Neural progenitor cell (in vitro differentiated cells): ENCODE measurements at places on chromosomes 2 and 18. TPM values are rescaled to one million over a fixed set of nuclear protein-coding genes. Genes with fewer than 3 reads are reported as not detected.

DNA sequence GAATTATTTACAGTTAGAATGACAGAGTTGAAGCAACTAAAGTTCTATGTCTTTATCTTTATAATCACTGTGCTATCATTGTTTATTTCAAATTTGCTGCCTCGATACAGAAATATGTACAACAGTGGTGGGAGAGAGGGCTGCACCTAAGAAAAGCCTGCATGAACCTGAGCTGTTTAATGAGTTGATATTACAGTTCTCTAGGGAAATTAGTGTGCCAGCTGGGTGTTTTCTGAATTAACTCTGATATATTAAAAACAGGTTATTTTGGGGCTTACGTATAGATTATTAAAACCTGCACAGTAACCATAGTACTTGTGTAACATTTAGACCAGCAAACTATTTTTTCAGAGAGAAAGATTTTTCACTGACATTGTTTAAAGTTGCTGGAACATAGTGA lies 750.5 kb upstream of the DDX18 start:
- DNase-seq = no peak

DNA sequence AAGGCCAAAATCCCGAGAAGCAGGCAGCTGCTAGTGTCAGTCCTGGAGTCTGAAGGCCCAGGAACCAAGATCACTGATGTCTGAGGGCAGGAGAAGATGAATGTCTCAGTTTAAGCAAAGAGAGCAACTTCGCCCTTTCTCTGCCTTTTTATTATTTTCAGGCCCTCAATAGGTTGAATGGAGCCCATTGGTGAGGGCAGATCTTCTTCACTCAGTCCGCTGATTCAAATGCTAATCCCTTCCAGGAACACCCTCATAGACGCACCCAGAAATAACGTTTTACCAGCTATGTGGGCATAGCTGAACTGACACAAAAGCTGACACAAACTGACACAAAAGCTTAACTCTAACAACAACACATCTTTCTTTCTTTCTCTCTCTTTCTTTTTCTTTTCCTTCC lies 78.0 kb upstream of the KCNJ3 start:
- no peak for DNase-seq

DNA sequence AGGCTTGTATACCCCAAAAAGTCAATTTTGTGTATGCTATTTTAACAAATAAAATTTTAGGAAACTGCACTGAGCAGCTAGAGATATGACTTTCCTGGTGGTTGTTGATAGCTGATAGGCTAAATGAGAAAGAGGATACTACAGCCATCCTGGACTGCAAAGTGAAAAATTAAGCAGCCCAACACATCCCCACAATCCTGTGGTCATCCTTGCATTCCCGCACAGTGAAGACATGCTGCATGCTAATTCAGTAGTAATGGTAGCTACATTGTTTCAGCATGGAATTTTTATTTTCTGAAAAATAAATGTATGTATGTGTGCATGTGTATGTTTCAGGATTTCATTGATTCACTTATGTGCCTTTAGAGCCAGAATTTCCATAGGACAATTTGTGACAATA lies 124.2 kb upstream of the CCDC68 start:
- DNase-seq = no peak

CPO gene
- not detected in 2 replicates for total RNA-seq

DNA sequence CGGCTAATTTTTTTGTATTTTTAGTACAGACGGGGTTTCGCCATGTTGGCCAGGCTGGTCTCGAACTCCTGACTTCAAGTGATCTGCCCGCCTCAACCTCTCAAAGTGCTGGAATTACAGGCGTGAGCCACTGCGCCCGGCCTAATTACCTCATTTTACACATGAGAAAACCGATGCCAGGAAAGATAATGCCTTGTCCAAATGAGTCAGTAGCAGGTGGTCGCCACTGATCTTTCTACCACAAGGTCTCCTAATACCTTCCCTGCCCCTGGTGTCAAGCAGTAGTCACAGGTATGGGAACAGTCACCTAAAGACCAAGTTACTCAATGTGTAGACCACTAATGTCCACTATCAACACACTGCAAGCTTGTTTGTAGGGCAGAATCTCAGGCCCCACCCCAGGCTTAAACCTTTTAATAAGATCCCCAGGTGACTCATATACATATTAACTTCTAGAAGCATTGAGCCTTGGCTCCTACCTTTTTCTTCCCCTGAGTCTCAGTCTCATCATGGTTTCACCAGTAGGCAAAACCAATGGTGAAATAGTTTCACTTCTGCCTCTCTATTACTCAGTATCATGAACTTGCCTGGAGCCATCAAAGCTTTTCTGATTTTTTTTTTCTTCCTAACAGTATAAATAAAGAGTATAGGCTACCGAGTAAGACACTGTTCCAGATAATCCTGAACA lies 6.9 kb upstream of the EPB41L5 start:
- DNase-seq = no peak

MPPE1 gene
- total RNA-seq = 12.2 and 17.3 TPM in 2 replicates
